ENCODE measurements at places on chromosomes 1 and 21. TPM values are rescaled to one million over a fixed set of nuclear protein-coding genes. Genes with fewer than 3 reads are reported as not detected.

Gene ZNF695
- polyA plus RNA-seq, result 1.3 TPM

Gene AMY1A
- polyA plus RNA-seq, result not detected

Gene ELOVL1
- 40.4 TPM for polyA plus RNA-seq

Gene KRTAP7-1
- not detected for polyA plus RNA-seq

Gene HNRNPU
- 348 TPM for polyA plus RNA-seq

Gene TNFRSF1B
- 18.9 TPM for polyA plus RNA-seq

Gene CTH
- 2.5 TPM for polyA plus RNA-seq

Gene GLIS1
- polyA plus RNA-seq, result not detected

Gene PDPN
- polyA plus RNA-seq, result 29.8 TPM

Gene TRIM17
- 1.1 TPM for polyA plus RNA-seq

Gene ERICH3
- polyA plus RNA-seq, result 0.08 TPM

Gene TDRD10
- 3.3 TPM for polyA plus RNA-seq

DNA sequence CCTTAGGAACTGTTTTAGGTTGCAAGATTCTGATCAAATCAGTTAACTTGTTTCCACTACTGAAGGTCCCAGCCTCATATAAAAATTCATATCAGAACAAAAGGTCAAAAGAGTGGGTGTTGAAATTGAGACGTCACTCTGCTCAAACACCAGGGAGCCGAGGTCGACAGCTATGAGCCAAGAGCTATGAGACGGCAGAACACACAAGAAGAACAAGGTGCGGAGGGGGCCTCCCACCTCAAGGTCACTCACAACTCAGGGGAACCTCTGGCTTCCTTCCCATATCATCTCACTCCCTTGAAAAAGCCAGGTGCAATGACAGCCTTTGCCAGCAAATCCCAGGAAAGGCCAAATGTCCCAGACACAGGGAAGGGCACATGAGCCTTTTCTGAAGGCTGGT is 749 bp downstream of the SEC16B start:
- no peak for DNase-seq

- DNase-seq, result no peak
Observed at GRCh38 chr1:153849487-153850185, 73.1 kb downstream of the GATAD2B start.

- no peak for DNase-seq
Observed at GRCh38 chr21:39637197-39637970, 24.6 kb downstream of the B3GALT5 start.

DNA sequence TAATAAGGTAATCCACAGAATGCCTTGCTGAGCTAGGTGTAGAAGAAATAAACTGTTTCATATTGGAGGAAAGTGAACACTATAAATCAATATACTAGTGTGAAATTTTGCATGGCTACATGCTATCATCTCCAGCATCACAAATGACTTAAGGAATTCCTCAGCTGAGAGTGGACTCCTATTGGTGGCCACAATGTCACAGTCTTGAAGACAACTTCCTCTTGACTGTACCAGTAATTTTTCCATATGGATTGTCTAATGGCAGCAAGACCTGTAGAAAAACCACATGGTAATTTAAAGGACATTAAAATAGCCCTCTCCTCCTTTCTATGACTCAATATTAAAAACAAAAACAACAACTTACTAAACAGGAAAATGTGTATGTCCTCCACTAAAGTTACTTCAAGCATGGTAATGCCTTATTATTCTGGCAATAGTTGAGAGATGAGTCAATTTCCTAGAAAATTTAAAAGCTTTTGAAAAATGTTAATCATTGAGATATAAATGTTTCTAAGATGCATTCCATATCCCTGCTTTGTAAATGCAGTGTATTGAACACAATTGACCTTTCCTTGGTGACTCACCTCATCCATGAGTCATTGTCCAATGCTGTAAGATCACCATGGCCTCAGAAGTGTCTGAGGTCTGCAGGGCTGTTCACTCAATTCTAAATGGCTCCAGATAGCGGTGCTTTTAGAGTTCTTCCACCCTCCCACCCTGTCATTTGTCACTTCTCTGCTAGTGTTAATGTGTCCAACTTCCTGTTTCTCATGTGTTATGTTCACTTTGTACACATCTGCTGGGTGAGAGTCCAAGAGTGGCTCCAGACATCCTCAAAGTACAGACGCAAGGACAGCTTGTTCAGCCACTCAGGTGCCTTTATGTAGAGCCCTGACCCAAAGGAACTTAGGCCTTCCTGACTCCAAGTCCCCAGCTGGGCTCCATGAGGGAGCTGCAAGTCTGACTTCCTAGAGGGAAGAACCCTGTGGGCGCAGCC is 32.8 kb upstream of the DNASE2B start:
- DNase-seq, result no peak

- no peak for DNase-seq
Observed at GRCh38 chr1:8217809-8218208, 100.1 kb upstream of the SLC45A1 start.

DNA sequence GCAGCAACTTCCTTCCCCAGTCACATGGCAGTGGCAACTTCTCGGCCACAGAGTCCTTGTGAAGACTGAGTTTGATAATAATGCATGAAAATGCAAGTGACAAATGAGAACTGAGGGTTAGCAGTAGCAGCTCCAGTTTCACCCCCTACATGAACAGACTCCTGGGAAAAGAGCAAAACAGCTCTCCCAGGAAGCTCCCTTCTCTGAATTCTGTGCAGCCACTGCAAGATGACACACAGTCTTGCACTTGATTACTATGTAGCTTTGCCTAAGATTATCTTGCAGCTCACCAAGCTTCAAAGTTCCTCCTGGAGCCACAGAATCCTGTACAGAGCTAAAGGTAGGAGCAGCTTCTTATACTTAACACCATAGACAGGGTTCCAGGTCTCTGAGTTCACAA is 4.7 kb downstream of the PGBD5 start:
- DNase-seq, result no peak

GRCh38 chr1:161885003-161885402 is 118.9 kb downstream of the ATF6 start:
- DNase-seq, result peak; percentile 59

DNA sequence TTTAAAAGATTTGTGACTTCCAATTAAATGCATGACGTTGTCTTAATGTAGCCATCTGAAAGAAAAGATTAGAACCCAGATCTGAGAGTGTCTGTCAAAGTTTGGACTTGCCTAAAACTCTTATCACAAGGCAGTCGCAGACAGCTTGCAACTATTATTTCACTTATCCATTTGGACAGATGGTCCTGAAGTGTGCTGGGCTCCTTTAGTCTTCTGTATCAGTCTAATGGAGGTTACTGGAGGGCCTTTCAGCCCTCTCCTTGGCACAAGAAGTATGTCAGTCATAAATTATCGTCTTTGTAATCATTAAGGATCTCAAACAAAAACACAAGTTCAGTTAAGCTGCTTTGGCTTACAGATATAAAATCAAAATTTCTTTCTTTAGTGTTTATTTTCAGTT is 15.5 kb downstream of the PROX1 start:
- DNase-seq, result no peak

DNA sequence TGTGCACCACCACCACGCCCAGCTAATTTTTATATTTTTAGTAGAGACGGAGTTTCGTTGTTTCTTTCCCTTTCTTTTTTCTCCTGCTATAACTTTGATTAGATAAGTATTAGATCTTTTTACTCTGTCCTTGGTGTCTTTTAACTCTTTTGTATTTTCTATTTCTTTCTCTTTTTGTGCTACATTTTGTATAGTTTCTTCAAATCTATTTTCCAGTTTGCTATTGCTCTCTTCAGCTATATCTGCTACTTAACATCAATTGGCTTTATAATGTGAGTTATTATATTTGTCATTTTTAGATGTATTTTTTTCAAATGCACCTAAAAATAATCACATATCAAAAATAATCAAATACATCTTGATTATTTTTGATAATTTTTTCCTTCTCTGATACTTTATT is 16.0 kb upstream of the ERRFI1 start:
- no peak for DNase-seq

DNA sequence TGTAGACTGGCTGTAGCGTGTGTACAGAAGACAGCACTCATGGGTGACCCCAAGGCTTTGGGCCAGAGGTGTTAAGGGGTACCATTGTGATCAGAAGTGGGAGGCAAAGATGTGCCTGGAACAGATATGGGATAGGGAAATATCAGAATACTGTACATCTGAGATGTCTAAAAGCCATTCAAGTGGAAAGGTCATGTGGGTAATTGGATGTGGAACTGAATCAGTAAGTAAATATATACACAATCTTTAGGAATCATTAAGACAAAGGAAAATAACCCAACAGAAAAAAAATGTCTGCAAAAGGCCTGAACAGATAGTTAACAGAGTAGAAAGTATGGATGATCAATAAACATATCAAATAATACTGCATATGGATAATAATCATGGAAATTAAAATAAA is 26.5 kb downstream of the OR13G1 start:
- DNase-seq, result no peak

DNA sequence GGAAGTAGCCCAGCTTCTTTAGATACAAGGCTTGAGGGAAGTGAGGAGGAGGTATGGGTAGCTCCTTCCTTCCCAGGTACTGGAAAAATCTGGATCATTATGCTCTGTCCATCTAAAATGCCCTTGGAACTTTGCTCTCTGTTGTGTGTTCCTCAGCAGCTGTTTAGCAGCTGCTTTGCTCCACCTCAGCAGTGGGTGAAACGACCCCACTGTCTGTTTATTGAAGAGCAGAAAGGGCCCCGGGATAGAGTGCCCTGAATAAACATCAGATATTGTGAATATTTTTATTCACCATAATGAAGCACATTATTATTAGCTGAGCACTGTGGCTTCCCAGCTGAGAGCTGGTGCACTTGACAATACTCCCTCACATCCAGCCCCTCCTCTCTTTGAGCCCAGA is 237.9 kb downstream of the PBX1 start:
- DNase-seq, result no peak

DNA sequence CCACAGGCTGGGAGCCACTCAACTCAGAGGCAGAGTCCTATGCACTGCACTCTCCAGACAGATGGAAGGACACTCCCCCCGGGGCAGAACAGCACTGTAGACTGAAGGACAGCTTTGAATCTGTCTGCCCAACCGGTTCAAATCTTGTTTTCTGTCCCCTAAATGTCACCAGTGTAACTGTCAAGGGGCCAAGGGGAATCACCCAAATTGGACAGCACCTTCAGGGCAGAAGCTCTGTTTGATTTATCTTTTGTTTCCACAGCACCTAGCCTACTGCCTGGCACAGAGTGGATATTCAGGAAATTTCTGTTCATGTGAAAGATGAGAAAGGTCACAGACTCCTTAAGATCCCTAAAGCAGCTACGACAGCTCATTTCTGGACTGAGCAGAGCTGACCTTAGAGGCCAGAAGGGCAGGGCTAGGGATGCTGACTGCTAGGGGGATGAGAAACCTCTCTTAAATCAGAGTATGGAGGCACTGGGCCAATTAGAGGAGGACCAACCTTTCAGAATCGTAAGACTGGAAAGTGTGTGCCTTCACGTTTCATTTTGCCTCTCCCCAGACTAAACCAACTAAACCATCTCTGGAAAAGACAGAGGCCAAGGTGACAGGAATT is 41.0 kb downstream of the ITPKB start:
- DNase-seq, result no peak

DNA sequence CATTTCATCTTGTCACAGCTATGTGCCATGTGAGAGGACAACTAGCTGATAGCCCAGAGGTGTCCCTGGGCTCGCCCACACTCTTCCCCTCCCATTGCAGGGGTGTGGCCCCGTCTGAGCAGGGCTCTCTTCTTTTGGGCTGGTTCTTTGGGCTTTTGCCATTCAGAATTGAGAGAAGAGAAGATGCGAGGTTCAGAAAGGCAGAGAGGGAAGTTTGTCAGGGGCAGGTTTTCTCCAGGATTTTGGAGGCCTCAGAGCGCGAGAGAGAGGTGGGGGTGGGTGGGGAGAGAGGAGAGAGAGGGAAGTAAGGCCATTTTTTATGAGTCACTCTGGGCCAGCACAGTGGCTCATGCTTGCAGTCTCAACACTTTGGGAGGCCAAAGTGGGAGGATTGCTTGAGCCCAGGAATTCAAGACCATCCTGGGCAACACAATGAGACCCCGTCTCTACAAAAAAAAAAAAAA is 5.2 kb downstream of the IFI6 start:
- DNase-seq, result no peak

DNA sequence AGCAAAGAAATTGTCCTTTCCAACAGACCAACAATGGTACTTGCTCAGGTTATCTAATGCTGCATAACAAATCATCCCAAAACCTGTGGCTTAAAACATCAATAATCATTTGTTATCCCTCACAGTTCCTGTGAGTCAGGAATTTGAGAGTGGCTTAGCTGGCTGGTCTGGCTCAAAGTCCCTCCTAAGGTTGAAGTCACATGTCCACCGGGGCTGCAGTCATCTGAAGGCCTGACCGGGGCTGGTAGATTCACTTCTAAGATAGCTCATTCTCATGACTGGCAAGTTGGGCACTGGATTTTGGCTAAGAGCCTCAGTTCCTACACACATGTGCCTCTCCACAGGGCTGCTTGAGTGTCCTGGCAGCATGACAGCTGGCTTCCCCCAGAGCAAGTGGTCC is 16.9 kb downstream of the ERI3 start:
- DNase-seq, result no peak

GRCh38 chr1:70188522-70188921 is 16.9 kb downstream of the LRRC40 start:
- no peak for DNase-seq

DNA sequence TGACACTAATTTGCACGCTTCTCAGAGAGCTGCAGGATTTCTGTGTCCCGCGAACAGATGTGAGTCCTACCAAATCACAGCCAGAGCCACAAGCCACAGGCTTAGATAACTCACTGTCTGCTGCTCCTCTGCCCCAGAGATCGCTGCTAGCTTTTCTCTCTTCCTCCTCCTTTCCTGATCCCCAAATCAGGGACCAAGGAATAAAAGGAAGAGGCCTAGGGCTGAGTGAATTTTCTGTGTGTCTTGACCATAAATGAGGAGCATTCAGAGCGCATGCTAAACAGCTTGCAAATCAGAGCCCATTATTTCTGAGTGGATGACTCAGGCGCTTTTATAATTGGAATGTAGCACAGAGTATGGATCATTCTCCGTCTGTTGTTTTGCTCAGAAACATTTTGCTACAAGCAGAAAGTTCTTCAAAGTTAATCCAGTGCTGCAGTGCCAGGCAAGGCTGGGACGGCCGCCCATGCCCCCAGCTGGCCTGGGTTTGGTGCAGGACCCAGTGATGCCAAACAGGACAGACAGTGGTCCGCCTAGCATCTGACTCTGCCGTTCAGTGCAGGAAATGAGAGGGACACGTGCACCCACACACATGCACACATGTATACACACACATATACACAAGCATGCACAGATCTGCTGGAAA is 38.2 kb downstream of the KCNAB2 start:
- no peak for DNase-seq

GRCh38 chr21:26659182-26659581 is 86.1 kb upstream of the CYYR1 start:
- DNase-seq, result no peak

- peak; percentile 78 for DNase-seq
Observed at GRCh38 chr1:182615468-182616129, 11.4 kb upstream of the RGS16 start.

All from hindlimb muscle (tissue), 1 donor.